HepG2 (cell line): ENCODE measurements at places on chromosomes 5 and 9.

DNA sequence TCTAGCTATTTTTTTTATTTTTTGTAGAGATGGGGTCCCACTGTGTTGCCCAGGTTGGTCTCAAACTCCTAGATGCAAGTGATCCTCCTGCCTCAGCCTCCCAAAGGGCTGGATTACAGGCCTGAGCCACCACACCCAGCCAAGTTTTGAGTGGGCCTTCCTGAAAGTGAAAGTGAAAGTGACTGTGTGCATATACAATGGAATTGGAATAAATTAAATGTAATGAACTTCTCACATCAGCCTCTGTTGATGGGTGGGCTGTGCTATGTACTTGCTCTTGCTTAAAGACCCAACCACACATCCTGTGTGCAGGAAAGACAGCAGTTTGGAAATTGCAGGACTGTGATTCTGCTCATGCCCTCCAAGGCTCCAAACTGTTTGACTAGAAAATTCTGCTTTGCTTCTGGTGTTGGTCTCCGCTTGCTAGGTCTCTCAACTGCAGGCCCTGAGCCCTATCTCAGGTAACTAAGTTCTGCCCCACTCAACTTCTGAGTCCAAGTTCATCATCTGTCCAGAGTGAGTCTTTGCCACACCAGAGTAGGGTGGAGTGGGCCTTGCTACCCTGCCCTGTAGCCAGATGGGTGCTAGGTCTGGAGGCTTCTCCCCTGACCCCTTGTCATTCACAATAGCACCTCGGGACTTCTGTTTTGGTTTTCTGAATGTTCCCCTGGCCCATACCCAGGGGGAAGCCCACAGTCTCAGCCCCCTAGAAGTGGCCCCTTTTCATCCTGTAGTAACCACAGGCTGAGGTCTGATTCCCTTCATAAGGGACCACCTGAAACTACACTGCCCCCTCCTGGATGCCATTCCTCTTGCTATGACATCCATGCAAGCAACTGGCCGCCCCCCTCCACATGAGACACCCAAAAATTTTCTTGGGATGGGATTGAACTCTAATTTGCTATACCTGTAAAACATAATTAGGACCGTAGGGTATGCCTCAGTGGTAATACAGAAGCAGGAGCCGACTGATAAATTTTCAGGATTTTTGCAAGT, 36.5 kb upstream of the RAD23B start:
- no peak for DNase-seq

DNA sequence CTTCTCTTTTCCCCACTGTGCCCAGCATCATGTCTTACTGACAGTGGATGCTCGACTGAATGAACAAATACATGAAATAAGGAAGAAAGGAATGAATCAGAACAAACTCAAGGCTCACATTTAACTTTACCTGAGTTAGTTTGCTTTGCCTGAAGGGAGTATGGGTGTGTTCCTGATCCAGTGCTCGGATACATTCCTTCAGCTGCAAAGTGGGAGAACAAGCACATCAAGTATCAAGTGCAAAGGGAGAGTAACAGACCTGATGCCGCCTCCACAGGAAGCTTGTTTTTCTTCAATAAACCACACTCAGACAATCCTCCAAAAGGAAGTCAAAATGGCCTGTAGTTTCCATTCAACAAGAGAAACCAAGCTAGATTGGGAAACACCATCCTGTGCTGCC, 66.1 kb downstream of the KIF24 start:
- DNase-seq, result no peak

DNA sequence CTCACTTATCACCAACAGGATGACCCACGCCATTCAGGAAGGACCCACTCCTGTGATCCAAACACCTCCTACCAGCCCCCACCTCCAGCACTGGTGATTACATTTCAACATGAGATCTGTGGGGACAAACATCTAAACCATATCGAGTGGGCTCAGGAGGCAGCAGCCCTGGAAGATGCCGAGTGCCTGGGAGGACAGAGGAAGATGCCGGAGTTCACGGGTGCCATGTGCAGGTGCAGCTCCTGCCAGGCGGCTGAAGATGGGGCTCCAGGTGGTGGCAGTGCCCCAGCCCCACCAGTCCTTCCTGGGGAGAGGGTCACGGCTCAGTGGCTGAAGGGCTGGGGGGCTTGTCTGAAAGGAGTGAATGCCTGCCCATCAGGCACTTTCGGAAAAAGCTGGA, 6.1 kb upstream of the CEP72 start:
- no peak for DNase-seq

GRCh38 chr9:16727452-16728136, 142.9 kb downstream of the BNC2 start:
- no peak for DNase-seq
